ENCODE measurements at places on chromosomes 12 and 14. TPM values are rescaled to one million over a fixed set of nuclear protein-coding genes. Genes with fewer than 3 reads are reported as not detected.
A peak's percentile ranks its signal among the peaks of the same experiment; 100 is the strongest.

DNA sequence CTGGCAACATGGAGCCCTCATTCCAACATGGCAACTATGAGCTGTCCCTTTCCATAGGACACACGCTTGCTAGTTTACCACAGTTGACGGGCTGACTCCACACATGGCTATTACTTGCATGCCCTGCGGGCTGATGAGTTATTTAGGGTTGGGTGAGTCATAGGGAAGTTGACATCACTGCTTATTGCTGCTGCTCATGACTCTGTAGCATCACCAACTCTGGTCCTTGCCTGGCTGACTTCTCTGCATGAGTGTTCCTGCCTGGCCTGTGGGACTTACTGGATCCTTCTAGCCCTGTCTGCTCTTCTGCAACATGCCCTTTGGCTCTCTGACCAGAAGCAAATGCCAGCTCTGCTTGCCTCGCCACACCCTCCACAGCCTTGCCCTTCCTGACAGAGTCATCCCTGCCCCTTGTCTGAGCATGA lies 199.5 kb downstream of the ANO6 start:
- H3K4me3 ChIP-seq, result no peak overlapping the region
- H3K27me3 ChIP-seq, result no peaks in the 10 kb centered on the region
- peaks cover 5% of the 10 kb centered on the region for H3K4me1 ChIP-seq
- H3K27ac ChIP-seq, result no peak overlapping the region
- peaks cover 14% of the 10 kb centered on the region for H3K36me3 ChIP-seq

- peak; percentile 13 for DNase-seq
- no peaks in the 10 kb centered on the region for H3K27me3 ChIP-seq
- H3K36me3 ChIP-seq, result no peaks in the 10 kb centered on the region
- peak overlapping the region; percentile 42 for H3K27ac ChIP-seq
- H3K4me3 ChIP-seq, result no peak overlapping the region
Measured at GRCh38 chr12:94265966-94266745, 117.8 kb downstream of the PLXNC1 start.

- no peak overlapping the region for H3K4me3 ChIP-seq
- no peaks in the 10 kb centered on the region for H3K4me1 ChIP-seq
- H3K27ac ChIP-seq, result peak overlapping the region; percentile 58
- no peaks in the 10 kb centered on the region for H3K36me3 ChIP-seq
Measured at GRCh38 chr14:61662437-61663311, 32.6 kb upstream of the HIF1A start.

GRCh38 chr14:57559576-57559975 lies 65.9 kb upstream of the CCDC198 start:
- H3K27ac ChIP-seq, result no peak overlapping the region
- no peaks in the 10 kb centered on the region for H3K27me3 ChIP-seq
- DNase-seq, result no peak
- no peaks in the 10 kb centered on the region for H3K4me1 ChIP-seq
- H3K4me3 ChIP-seq, result no peak overlapping the region
- no peaks in the 10 kb centered on the region for H3K36me3 ChIP-seq

- no peak overlapping the region for H3K27ac ChIP-seq
- DNase-seq, result no peak
- H3K4me1 ChIP-seq, result no peaks in the 10 kb centered on the region
- H3K36me3 ChIP-seq, result no peaks in the 10 kb centered on the region
Measured at GRCh38 chr12:127133675-127134335, 1133.2 kb upstream of the TMEM132C start.

DNA sequence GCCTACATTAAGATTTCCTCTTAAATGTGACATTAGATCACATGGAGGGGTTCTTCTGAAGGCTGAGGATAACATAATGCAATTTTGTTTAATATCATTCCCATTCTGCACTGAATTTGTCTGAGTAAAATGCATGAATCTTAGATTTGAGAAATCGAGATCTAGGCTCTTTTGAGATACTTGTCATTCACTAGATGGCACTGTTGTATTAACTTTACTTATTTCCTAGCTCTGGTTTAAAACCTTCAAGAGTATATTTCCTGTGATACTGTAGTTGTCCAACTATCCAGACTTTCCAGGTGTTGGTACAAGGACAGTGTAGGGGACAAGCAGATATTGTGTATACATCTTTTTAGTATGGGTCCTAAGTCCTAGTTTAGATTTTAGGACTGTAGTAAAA lies 91.7 kb upstream of the SEL1L start:
- no peaks in the 10 kb centered on the region for H3K4me1 ChIP-seq
- no peaks in the 10 kb centered on the region for H3K36me3 ChIP-seq
- H3K4me3 ChIP-seq, result no peak overlapping the region
- no peak overlapping the region for H3K27ac ChIP-seq
- no peak for DNase-seq

GRCh38 chr12:25276199-25276937 lies 25.6 kb upstream of the KRAS start:
- peaks cover 5% of the 10 kb centered on the region for H3K4me1 ChIP-seq
- no peaks in the 10 kb centered on the region for H3K36me3 ChIP-seq
- no peak overlapping the region for H3K27ac ChIP-seq
- peak; percentile 30 for DNase-seq
- H3K27me3 ChIP-seq, result no peaks in the 10 kb centered on the region

DNA sequence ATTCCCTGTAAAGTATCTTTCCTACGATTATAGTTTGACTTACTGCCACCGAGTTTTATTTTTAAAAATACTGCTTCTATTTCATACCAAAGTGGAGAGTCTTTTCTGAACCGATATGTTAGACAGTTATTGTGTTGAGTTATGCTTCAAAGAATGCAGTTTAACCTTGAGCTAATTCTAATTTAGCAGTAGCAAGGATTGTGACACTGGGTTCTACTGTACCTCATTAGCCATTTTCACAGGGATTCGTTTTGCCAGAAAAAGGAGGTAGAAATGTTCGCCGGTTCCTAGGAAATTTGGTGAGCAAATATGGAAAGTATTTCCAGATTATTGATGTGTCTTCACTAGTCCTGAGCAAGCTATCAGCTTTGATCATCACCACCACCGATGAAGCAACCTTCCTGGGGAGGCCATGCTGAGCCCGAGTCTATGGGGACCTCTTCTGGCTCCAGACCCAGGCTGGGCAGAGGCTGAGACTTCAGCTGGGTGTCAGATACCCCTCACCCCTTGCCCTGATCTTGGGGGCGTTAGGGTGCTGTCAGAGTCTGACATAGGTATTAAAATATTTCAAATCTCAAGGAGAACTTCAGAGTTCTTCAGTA lies 13.6 kb downstream of the GLRX5 start:
- H3K4me3 ChIP-seq, result no peak overlapping the region
- no peak overlapping the region for H3K27ac ChIP-seq
- H3K27me3 ChIP-seq, result no peaks in the 10 kb centered on the region
- H3K4me1 ChIP-seq, result no peaks in the 10 kb centered on the region
- no peak for DNase-seq

DNA sequence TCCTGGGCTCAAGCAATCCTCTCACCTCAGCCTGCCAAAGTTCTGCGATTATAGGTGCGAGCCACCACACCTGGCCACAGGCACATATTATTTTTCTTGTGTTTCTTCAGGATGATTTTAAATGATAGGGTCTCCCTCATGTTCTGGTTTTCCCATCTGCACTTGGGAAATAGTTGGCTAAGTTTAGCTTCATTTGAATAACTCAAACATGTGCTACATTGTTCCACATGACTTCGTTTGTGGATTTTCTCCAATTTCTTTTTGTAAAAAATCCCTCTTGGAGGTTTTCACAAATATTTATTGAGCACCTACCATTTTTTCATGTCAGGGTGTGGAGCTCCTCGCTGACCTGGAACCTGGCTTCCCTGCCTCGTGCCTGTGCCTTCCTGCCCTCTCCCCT lies 55.2 kb upstream of the GNPNAT1 start:
- peaks cover 8% of the 10 kb centered on the region for H3K4me1 ChIP-seq
- no peak overlapping the region for H3K27ac ChIP-seq
- no peak overlapping the region for H3K4me3 ChIP-seq
- no peak for DNase-seq
- no peaks in the 10 kb centered on the region for H3K27me3 ChIP-seq

DNA sequence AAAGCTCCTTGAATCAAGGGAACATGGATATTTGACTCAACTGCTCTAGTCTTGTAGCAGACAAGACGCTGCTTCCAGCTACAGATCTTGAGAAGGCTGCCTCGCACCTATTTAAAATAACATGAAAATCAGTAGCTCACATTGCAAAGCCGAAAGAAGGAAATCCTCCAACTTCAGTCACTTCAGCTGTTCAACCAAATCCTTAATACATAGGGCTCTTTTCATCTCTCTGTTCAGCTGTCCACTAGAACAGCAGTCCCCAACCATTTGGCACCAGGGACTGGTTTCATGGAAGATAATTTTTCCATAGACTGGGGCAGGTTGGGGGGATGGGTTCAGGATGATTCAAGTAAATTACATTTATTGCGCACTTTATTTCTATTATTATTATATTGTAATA lies 1116.0 kb upstream of the TMEM132C start:
- H3K27ac ChIP-seq, result no peak overlapping the region
- no peak overlapping the region for H3K4me3 ChIP-seq
- H3K4me1 ChIP-seq, result no peaks in the 10 kb centered on the region
- H3K27me3 ChIP-seq, result no peaks in the 10 kb centered on the region
- no peaks in the 10 kb centered on the region for H3K36me3 ChIP-seq

- DNase-seq, result no peak
- H3K4me3 ChIP-seq, result no peak overlapping the region
- H3K36me3 ChIP-seq, result no peaks in the 10 kb centered on the region
- no peak overlapping the region for H3K27ac ChIP-seq
- H3K4me1 ChIP-seq, result no peaks in the 10 kb centered on the region
Measured at GRCh38 chr12:24928131-24928530, 20.8 kb downstream of the BCAT1 start.

DNA sequence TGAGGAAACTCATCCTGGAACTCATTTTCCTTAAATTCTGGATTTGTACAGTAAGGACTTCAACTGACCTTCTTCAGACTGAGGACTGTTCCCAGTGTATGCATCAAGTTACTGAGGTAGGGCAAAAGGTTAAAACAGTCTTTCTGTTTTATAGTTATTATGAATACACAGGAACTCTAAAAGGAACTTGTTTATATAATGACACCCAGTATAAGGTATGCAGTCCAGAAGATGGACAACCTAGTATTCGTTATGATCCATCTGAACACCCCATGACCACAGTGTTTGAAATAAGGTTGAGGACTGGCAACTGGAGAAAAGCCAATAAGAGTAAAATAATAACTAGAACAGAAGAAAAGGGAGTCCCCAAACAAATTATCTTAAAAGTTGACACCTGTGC lies 779.9 kb upstream of the TMEM132C start:
- H3K36me3 ChIP-seq, result no peaks in the 10 kb centered on the region
- H3K27ac ChIP-seq, result no peak overlapping the region
- no peaks in the 10 kb centered on the region for H3K27me3 ChIP-seq
- no peaks in the 10 kb centered on the region for H3K4me1 ChIP-seq
- no peak overlapping the region for H3K4me3 ChIP-seq

DNA sequence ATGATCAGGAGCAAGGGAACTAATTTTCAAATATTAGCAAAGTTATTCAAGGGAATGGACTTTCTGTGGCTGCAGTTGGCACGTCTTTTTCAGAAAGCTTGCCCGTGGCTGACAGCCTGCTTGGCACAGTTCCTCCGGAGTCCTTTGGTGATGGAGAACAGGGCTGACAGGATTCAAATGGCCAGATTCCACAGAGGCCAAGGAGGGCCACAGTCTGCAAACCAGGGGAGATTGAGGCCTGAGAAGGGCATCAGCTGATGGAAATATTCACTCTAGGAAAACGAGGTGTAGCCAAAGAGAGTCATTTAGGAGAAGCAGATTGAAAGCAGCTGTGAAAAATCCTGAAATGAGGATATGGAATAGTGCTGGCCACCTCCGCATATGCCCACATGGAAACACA lies 178.3 kb downstream of the EMP1 start:
- H3K4me3 ChIP-seq, result no peak overlapping the region
- H3K27me3 ChIP-seq, result no peaks in the 10 kb centered on the region
- H3K36me3 ChIP-seq, result no peaks in the 10 kb centered on the region
- H3K27ac ChIP-seq, result no peak overlapping the region
- H3K4me1 ChIP-seq, result peaks cover 11% of the 10 kb centered on the region

DNA sequence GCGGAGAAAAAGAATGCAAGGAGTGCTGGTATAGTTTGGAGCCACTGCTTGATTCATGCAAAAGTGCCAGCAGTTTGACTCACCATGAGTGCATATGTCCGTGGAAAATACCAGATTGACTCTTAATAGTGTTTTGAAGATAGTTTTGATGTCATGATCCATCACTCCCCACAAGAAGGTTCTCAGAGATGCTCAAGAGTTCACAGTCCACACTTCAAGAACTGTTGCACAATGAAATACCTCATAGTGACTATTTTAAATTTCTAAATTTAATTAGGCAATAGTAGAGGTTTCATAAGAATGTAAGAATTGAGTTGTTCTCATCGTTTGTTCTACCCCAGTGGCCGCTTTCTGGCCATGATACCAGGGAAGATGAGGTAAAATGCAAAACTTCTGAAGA lies 286.6 kb upstream of the RGS6 start:
- no peaks in the 10 kb centered on the region for H3K27me3 ChIP-seq
- H3K4me3 ChIP-seq, result no peak overlapping the region
- no peak overlapping the region for H3K27ac ChIP-seq
- H3K4me1 ChIP-seq, result no peaks in the 10 kb centered on the region
- no peak for DNase-seq

GRCh38 chr12:44847888-44848702 lies 28.0 kb downstream of the NELL2 start:
- peak overlapping the region; percentile 75 for H3K27ac ChIP-seq
- no peaks in the 10 kb centered on the region for H3K36me3 ChIP-seq
- H3K27me3 ChIP-seq, result no peaks in the 10 kb centered on the region
- no peak overlapping the region for H3K4me3 ChIP-seq
- H3K4me1 ChIP-seq, result no peaks in the 10 kb centered on the region

- peaks cover 2% of the 10 kb centered on the region for H3K4me1 ChIP-seq
- no peak for DNase-seq
- H3K36me3 ChIP-seq, result no peaks in the 10 kb centered on the region
- H3K27ac ChIP-seq, result no peak overlapping the region
- no peaks in the 10 kb centered on the region for H3K27me3 ChIP-seq
Measured at GRCh38 chr14:75875958-75876357, 105.8 kb downstream of the TGFB3 start.

- no peak overlapping the region for H3K4me3 ChIP-seq
- peaks cover 1% of the 10 kb centered on the region for H3K36me3 ChIP-seq
Measured at GRCh38 chr12:109877504-109878246, 2.7 kb downstream of the GLTP start.

GRCh38 chr12:77337362-77337761 lies 272.0 kb upstream of the E2F7 start:
- H3K4me1 ChIP-seq, result no peaks in the 10 kb centered on the region
- no peaks in the 10 kb centered on the region for H3K36me3 ChIP-seq
- no peak overlapping the region for H3K4me3 ChIP-seq
- H3K27me3 ChIP-seq, result peaks cover 3% of the 10 kb centered on the region

- H3K36me3 ChIP-seq, result peaks cover 2% of the 10 kb centered on the region
- H3K27ac ChIP-seq, result no peak overlapping the region
- peaks cover 6% of the 10 kb centered on the region for H3K4me1 ChIP-seq
- no peak overlapping the region for H3K4me3 ChIP-seq
- no peak for DNase-seq
Measured at GRCh38 chr14:35632271-35632670, 98.3 kb downstream of the INSM2 start.

The FBXW8 gene
- 6.4 TPM for polyA plus RNA-seq

The OAS1 gene
- polyA plus RNA-seq, result 40.3 TPM

The NEUROD4 gene
- not detected for polyA plus RNA-seq

The P2RX7 gene
- polyA plus RNA-seq, result 5.3 TPM

The LAG3 gene
- 1.7 TPM for polyA plus RNA-seq

The ART4 gene
- polyA plus RNA-seq, result 0.76 TPM

Data from lung (tissue), 17 donors.